Fibroblast of skin of back (primary cell): ENCODE measurements at places on chromosomes 7 and 10.
A peak's percentile ranks its signal among the peaks of the same experiment; 100 is the strongest.

- no peak for DNase-seq
Observed at GRCh38 chr7:5231811-5232484, 41.9 kb downstream of the WIPI2 start.

DNA sequence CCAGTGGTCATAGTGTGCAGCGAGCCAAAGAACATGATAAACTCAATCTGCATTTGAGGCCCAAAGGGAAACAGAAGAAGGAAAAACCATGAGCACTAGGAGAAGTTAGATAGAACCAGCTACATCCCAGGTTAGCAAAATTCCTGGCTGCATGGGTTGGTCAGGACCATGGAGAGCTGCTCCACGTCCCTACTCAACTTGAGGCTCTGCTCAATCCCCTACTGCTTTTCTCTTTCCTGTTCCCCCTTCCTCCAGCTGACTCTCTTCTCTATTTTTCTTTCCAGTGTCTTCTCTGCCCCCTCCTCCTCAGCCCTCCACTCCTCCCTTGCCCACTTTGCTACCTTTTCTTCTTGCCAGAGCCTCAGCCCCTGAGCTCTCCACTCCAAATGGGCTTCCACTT is 21.9 kb upstream of the VSIR start:
- peak; percentile 24 for DNase-seq

GRCh38 chr7:51949726-51950644 is 633.4 kb upstream of the COBL start:
- DNase-seq, result no peak

DNA sequence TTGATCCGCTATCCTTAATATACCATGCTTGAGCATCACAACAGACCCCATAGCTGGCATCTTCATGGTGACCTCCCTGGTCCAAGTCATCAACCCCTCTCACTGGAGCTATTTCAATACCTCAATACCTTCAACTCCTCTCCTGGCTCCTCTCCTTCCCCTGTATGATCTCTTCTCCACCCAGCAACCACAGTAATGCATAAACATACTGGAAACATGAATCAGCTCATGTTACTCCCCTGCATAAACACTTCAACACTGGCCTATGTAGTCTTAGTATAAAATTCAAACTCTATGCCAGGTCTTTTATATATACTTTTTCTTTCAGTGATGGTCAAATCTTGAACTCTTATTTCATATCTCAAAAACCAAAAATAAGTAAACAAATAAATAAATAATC is 31.8 kb upstream of the TMEM273 start:
- DNase-seq, result peak; percentile 76

DNA sequence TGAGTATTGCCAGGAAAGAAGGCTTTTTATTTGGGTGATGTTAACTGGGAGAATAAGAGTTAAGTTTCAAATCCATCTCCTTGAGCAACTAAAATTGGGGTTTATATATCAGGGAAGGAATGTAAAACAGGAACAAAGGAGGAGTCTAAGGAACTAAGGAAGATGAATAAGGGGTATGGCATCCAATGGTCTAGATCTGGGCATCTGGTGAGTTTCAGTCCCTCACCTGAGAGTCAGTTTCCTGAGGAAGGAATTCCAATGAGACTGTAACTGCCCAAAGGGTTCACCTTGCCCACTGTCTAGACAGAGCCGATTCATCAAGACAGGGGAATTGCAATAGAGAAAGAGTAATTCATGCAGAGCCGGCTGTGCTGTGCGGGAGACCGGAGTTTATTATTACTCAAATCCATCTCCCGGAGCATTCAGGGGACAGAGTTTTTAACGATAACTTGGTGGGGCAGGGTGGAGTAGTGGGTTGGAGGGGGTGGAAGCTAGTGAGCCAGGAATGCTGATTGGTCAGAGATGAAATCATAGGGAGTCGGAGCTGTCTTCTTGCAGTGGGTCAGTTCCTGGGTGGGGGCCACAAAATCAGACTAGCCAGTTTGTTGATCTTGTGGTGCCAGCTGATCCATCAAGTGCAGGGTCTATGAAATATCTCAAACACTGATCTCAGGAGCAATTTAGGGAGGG is 188.3 kb upstream of the STK17A start:
- peak; percentile 4 for DNase-seq

- DNase-seq, result peak; percentile 74
Observed at GRCh38 chr7:121019018-121019417, 30.5 kb downstream of the CPED1 start.

GRCh38 chr10:7407368-7408290 is 3.2 kb downstream of the SFMBT2 start:
- DNase-seq, result no peak

DNA sequence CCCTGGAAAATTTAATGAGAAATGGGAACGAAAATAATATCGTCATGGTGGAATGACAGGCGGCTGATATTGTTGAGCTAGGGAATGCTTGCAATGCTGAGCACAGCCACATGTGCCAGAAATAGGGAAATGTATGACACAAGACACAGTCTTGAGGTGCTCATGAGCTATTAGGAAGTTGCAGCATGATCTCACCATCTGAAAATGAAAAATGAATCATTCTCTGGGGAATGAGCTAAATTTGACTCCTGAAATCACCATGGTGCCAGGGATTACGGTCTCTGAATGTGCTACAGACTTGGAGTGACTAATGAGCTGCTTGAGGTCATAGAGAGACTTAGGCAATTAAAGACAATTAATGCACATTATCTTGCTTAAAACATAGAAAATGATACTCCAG is 845.0 kb downstream of the CNTNAP2 start:
- peak; percentile 98 for DNase-seq

DNA sequence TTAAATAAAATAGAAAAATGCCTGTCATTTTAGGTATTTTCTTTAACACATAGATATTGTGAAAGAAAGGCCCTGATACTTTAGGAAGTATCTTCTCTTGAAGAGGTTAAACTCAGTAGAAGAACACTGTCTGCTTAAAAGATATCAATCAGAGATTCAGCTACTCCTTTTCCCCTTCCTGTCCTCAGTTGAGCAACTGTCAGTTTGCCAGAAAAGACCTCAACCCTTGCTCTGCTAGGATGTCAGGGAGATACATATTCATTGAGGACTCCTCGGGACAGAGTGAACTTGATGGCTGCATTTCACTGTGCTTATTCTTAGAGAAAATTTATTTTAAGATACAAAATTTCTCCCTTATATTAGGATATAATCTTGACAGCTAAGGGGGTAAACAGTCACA is 173.6 kb upstream of the CACNA2D1 start:
- DNase-seq, result no peak

- DNase-seq, result no peak
Observed at GRCh38 chr7:2710901-2711551, 23.0 kb downstream of the AMZ1 start.

GRCh38 chr7:132655131-132655727 is 79.0 kb upstream of the PLXNA4 start:
- DNase-seq, result peak; percentile 44

DNA sequence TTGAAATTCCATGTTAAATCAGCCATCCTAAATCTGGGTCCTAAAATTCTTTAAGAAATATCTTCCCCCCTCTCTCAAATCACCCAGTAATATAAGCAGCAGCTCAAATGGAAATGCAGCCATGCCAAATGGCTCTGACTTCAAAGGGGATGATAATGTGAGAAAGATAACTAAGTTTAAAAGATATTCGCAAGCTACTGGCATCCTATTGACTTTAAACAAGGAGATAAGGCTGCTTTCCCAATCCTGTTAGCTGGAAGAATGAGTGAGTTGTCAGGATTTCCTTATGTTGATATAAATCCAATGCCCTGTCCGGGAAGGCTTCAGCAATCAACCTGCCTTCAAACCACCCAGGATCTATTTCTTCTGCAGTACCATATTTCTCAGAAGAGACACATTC is 172.0 kb downstream of the FANK1 start:
- no peak for DNase-seq

GRCh38 chr10:74586088-74586585 is 240.3 kb upstream of the KAT6B start:
- no peak for DNase-seq

DNA sequence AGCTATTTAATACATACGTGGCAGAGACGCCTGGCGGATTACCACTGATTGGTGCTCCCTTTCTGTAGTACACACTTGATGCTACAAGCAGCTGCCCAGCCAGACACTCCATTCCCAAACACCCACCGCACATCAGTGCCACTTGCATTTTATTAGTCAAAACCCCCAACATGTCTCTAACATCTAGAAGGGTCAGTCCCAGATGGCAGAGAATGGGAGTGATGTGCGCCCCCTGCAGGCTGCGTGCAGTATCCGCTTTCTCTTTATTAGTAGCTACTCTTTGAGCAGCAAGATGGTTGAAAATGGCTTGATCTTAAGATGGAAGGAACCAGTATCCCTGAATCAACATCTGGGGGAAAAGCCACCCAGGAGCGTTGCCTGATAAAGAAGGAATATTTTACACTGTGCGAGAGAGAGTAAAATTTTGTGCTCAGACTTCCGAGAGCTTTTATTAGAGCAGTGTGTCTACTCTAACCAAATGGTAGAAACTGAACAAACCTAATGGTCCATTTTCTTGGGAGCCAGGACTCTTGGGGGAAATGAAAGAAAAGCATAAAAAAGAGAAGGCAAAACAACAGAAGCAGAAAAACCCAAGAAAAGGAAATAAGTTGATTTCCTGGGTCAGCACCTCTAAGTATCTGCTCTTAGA is 78.3 kb downstream of the ST8SIA6 start:
- DNase-seq, result no peak

GRCh38 chr10:106147021-106147420 is 1017.5 kb downstream of the SORCS1 start:
- no peak for DNase-seq

DNA sequence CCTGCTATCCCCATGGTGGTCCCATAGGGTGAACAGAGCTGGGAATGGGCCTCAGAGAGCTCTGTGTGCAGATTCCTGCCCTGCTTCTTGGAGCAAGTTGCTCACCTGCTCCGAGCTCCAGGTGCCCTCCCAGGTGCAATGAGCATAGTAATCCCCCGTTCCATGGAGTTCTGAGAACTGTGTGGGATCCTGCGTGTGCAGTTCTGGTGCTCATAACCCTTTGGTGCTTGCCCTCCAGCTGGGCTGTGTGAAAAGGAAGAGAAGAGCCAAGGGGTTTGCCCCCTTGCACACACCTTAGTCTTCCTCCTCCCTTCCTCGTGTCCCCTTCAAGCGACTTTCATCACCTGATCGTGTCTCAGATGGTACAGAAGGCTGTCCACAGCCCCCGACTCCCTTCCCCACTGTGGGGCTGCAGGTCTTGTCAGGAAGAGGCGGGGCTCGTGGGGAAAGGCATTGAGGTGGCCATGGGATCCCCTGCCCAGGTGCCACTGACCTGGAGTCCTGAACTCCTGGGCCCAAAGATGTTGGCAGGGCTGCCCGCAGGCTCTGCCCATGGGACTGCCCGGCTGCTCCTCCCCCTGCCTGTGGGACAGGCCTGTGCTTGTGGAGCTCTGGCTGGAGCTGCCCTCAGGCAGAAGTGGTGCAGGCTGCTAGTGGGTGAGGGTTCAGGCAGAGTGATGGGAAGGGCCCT is 21.9 kb upstream of the ZNF488 start:
- no peak for DNase-seq

GRCh38 chr10:3229815-3230214 is 57.2 kb upstream of the PITRM1 start:
- DNase-seq, result peak; percentile 78

DNA sequence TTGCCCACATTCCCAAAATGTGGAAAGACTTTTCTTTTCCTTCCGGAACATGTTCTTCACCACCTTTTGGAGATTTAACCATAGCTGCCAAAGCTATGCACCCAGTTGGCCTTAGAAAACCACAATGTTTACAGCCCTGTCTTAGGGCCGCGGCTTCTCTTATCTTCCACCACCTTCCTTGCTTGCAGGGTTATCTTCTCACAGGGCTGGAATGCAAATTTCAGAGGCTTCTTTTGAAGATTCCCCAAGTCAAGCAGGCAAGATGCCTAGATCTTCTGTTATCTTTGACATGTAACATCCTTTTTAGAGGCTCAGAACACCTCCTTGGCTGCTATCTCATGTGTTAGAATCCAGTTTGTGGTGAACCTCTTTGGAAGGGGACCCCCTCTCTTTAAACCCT is 11.1 kb downstream of the KCTD7 start:
- no peak for DNase-seq

- peak; percentile 67 for DNase-seq
Observed at GRCh38 chr7:132575419-132575981, 770 bp downstream of the PLXNA4 start.

DNA sequence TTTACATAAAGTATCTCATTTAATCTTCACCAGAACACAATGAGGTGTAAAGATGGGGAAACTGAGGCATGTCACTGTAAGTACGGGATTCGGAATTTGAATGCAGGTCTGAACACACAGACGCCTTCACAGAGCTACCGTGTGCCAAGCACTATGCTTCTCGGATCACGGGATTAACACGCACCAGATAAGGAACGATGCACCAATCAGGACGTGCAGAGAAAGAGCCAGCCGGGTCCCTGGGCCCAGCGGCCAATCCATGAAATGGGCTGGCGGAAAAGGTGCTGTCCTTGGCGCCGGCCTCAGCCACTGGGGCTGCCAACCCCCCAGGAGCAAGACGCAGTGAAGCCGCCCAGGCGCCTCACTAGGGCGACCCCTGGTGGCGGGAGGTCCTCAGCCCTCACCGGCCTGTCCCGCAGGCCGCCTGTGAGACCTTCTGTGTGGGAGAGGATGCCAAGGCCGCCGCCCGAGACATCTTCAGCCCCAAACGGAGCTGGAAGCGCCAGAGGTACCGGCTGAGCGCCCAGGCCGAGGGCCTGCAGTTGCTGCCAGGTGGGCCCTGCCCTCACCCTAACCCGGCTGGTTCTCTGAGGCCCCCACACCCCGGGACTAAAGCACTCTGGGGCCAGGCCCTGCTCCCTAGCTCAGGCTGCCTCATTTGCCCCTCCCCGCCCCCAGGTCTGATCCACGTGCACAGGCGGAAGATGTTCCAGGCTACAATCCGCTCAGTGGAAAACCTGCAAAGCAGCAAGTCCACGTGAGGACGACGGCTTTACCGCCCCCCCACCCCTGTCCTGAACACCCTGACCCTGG is 15.6 kb downstream of the ATG9B start:
- peak; percentile 48 for DNase-seq

DNA sequence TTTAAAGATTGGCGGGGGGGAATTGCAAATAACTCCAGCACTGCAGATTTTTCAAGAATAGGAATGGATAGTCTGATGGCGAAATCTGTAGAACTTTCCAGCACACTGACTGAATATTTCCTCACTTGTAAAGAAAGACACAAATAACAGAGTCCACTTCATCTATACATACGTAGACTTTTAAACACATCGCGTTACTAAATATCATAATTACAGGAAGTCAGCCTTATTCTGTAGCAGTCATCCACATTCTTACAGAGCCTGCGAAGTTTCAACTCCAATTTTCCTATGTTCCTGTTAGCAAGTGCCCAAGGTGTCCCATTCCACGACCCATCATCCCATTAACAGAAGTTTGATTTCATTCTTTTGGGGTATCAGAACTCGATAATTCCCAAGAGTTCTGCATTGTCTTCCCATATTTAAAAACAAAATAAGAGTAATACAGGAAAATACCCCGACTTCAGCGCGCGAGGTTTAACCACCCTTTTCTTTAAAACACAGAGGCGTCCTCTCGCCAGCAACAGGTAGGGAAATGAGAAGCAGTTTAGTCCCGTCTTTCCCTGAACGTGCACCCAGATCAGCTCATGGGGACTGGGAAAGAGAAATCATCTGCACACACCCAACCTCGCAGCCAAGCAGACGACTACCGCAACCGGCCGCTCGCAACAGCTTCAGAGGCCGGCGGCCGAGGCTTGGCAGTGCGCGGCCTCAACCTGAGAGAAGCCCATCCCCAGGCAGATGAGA is 880 bp downstream of the HERC4 start:
- peak; percentile 19 for DNase-seq
